Eye (tissue), 1 donor: ENCODE measurements at places on chromosomes 3 and 15.
A peak's percentile ranks its signal among the peaks of the same experiment; 100 is the strongest.

GRCh38 chr3:197600796-197601565 lies 45.2 kb upstream of the BDH1 start:
- no peak for DNase-seq

DNA sequence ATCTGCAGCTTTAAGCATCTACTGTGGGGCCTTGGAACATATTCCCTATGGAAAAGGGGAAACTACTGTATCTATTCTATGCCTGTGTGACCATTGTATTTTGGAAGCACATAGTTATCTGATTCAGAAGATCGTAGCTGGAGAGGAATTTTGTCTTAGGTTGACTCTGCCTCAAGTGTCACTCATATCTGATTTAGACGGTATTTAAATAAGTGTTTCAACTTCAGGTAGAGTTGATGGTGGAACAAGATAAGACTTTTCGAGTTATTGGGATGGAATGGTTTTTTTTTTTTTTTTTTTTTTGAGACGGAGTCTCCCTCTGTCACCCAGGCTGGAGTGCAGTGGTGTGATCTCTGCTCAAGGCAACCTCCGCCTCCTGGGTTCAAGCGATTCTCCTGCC lies 8.9 kb upstream of the DENND6A start:
- no peak for DNase-seq

- no peak for DNase-seq
Measured at GRCh38 chr3:167861649-167862048, 126.1 kb downstream of the SERPINI1 start.

DNA sequence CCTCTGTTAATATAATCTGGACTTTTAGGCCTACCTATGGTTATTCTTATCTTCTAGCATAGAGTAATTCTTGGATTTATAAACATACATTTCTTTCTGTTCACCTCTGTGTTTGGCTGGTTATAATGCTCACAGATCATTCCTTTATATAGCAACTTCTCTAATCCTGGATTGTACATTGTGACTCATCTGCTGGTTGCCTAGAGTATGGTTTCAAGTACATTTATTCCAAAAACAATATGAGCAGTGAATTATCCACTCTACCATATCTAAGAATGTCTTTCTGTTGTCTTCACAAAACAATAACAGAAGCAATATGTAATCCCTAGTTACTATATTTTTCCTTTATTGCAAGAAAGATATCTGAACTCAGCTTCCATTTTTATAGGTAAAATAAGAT lies 35.3 kb downstream of the FSIP1 start:
- no peak for DNase-seq

GRCh38 chr15:85047271-85047948 lies 65.8 kb downstream of the PDE8A start:
- no peak for DNase-seq

DNA sequence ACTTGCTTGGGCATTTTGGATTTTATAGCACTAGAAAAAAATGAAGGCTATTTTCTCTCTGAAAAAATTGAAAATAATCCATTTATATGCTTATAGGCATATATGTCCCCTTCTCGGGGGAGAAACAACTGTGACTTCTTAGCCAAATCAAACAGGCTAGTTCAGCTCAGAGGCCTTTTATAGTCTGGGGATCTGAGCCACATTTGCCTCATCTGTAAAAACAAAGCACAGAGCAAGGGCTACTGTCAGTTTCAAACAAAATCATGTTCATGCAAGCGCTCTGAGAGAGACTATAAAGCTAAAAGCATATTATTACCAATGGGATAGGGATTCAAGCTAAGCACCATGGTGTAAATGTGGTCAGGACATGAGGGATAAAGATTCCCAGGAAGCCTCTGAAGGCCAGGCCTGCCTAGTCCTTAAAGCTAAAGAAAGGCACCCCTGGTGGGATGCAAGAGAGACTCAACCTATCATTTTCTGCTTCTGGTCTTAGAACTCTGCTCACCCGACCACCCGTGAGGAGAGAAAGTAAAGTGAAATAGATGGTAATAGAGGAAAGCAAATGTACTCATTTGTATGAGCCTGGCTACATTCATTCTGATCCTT lies 51.0 kb upstream of the IL12A start:
- no peak for DNase-seq

GRCh38 chr3:25610779-25611178 lies 53.9 kb downstream of the TOP2B start:
- no peak for DNase-seq

GRCh38 chr3:172707967-172708366 lies 2.9 kb downstream of the NCEH1 start:
- DNase-seq, result no peak

GRCh38 chr3:76415384-76415783 lies 624.5 kb upstream of the ROBO2 start:
- DNase-seq, result no peak

- peak; percentile 44 for DNase-seq
Measured at GRCh38 chr15:33971811-33972210, 3.5 kb downstream of the CHRM5 start.

- DNase-seq, result no peak
Measured at GRCh38 chr15:98433856-98434255, 214.5 kb upstream of the IGF1R start.

DNA sequence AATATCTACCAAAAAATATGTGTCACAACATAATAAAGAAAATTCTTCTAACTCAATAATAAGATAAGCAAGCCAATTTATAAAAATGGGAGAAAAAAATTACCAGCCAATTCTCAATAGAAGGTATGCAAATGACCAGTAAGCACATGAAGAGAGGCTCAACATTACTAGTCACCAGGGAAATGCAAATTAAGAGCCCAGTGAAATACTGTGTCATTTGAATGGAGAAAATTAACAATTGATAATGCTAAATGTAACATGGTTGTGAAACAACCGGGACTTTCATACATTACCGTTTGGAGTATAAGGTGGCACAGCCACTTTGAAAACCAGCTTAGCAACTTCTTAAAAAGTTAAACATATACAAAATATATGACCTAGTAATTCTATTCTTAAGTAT lies 460.7 kb downstream of the IGSF11 start:
- DNase-seq, result no peak

GRCh38 chr3:196142202-196142956 lies 60.5 kb upstream of the TFRC start:
- no peak for DNase-seq

GRCh38 chr3:120182613-120183511 lies 88.6 kb upstream of the GSK3B start:
- DNase-seq, result no peak

DNA sequence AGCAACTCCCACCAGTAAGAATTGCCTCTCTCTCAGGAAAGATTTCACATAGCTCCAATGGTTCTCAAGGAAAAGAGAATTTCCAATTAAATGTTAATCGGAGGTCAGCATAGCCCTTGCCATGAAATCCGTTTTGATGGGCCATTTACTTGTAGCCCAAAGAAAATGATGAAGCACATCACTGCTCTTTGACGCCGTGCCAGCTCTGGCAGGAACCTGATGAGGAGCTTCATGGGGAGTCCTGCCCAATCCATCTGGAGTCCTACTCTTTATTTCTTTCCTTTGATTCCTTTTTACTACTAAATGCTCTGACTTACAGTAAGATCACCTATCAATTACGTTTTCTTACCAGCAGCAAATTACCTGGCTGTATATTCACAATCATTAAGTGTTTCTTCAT lies 84.7 kb downstream of the FGF12 start:
- DNase-seq, result no peak

DNA sequence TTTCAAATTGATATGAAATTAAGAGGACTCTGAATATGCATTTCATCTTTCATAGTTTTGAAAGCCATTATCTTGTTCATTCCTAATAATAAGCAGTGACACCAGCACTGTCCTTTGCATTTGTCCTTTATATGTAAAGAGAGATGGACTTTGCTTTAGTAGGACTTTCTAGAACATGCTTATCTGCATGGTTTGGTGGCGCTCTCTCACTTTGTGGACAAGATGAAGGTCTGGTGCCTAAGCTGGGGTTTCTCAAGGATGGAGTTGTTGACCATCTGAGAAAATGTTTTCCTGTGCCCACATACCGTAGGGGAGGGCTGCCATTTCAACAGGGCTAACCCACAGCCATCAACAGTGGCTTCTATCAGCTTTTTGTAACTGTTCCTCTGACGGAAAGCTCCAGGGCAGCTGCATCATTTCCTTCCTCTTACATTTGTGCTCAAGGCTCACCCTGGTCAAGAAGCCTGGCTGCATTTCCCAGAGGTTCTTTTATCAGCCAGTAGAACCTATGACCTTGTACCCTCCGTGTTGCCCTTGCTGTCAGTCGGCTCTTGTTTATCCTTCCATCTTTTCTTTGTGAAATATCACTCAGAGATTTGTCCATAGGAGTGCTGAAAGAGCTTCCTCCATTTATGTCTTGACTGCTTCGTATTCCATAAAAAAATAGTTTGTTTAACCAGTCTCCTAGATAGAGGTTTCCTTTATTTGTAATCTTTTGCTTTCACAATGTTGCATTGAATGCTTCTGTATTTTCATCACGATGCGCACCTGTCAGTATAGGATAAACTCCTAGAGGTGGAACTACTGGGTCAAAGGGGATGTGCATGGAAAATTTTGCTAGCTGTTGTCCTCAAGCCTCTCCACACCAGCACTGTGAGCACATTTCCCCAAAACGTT lies 44.6 kb downstream of the ABHD2 start:
- DNase-seq, result no peak
